ENCODE measurements at places on chromosomes 3 and 15.

DNA sequence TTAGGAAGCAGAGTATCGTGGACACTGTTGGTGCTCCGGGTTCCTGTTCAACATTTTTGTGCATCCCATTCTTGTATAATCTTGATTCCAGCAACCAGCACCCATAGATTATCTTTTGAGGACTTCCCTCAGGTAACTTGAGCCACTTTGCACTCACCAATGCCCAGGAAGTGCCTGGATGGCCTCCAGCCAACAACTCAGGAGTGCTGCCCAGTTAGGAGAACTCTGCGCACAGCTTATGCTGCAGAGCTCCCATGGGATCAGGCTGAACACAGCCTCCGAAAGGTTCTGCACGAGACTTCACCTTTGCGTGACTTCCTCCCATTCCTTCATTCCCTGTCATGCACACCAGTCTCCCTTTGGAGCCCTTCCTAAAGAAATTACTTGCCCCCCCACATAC is 64.3 kb upstream of the LRRN1 start:
- DNase-seq: no peak

GRCh38 chr15:38376081-38376480 is 77.8 kb upstream of the FAM98B start:
- no peak for DNase-seq

DNA sequence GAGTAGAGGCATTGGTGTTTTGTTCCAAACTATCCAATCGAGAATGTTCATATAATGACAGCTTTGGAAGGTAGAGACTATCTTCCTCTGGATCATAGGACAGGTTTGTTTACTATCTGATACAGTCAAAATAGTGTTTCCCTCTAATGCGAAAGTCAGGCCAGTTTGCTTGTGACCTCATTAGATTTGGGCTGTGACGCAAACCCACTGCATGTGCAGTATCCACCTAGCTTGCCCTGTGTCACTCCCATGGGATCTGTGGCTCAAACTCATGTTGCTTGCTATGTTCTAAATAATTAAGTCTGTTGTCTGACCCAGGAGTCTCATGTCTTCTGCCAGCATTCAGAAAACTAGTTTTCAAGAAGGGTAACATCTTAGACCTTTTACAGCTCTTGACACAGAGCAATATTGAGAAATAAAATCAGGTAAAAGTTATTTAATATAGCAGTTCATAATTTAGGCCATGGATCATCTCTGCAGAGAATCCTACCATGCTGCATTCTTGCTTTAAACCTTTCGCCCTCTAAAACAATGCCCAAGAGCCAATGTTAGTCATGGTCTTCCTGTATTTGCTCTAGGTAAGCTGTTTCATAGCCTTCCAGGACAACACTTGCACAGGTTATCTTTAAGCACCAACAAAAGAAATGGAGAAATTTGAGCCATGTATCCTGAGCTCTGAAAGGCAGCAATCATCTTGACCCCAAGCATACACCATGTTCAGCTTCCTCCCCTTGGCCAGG is 26.4 kb downstream of the NIT2 start:
- DNase-seq: no peak

GRCh38 chr3:58334013-58334321 is 1.3 kb downstream of the PXK start:
- DNase-seq: no peak

DNA sequence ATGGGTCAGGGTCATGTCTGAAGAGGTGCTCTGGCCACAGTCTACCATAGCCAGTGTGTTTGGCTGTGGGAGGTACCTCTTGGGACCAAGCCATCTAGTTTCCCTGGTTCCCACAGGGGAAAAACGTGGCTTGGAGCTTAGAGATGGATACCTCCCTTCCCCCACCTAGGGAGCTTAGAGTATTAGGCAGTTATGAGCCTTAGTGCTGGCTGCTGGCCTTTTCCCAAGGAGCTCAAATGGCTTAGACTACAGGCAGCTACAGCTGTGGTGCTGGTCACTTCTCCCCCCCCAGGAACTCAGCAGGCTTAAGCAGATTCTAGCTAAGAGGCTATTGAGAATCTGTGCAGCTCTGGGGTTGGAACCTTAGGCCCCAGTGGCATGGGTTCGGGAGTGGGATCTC is 591.2 kb downstream of the NSUN3 start:
- DNase-seq: no peak

- no peak for DNase-seq
Observed at GRCh38 chr15:39304201-39304841, 276.6 kb upstream of the THBS1 start.

GRCh38 chr3:125161607-125162219 is 50.8 kb downstream of the SLC12A8 start:
- DNase-seq: no peak

GRCh38 chr15:56207711-56208110 is 36.0 kb downstream of the RFX7 start:
- no peak for DNase-seq

- no peak for DNase-seq
Observed at GRCh38 chr3:151142929-151143328, 57.5 kb downstream of the MED12L start.

GRCh38 chr3:128145279-128145678 is 8.0 kb upstream of the EEFSEC start:
- DNase-seq: no peak

DNA sequence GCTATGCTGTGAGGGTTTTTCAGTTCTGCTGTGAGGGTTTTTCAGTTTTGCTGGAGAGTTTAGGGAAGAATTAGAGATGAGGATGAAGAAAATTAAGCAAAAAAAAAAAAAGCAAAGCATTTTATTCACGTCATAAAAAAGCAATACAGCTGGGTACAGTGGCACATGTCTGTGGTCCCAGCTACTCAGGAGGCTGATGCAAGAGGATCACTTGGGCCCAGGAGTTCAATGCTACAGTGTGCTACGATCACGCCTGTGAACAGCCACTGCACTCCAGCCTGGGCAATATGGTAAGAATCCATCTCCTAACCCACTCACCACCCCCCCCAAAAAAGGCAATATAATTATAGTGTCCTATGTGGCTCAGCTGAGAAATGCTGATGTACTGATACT is 162.7 kb downstream of the MAGI1 start:
- DNase-seq: no peak

- DNase-seq: no peak
Observed at GRCh38 chr3:72411126-72411525, 437.1 kb downstream of the SHQ1 start.

GRCh38 chr3:62201438-62202035 is 171.8 kb downstream of the FEZF2 start:
- no peak for DNase-seq

DNA sequence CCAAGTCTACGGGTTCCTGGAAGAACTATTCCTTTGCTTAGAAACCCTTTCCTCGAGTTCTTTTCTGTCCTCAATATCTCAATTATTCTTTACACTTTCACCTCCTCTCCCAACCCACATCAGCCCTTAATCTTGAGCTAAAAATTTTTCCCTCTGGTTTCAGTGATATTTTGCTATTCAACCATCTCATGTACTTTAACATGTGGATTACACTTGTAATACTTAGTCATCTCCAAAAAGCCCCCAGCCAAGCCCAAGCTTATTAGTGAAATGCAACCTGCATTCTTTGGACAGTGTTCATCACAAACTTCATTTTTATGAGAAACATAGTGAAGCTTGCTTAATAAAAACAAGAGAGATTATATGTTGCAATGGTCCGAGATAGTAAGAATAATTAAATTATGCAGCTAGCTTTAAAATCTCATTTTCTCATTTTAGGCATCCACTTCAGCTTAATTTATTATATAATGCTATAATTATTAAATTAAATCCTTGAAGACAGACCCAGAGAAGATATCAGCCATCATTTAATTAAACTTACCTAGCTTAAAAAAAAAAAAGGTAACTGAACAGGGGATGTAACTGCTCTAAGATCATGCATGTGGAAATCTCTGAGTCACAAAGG is 534.5 kb upstream of the TBL1XR1 start:
- no peak for DNase-seq

DNA sequence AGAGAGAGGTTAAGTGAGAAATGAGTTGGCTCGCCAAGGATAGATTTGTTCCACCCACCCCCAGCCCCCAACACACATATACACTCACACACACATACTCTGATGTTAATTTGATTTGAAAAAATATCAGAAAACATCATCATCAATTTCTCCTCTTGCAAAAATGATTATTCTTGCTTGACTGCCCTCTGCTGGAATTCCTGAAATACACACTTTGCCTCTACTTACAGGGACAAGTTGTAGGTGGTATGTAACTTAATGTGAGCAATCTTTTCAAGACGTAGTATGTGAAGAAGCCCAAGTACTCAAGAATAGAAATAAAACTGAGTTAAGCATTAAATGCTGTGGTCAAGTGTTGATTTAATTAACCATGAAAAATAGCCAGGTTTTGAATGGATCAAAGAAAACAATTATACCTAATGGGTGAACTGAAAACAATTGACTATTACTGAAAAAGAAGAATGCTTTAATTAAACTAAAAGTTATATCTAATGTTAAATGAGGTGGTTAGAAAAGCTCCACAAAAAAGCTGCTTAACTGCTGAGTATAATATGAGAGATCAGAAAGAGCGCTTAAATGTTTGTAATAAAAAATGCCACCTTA is 46.6 kb upstream of the MDFIC2 start:
- peak; percentile 16 for DNase-seq

DNA sequence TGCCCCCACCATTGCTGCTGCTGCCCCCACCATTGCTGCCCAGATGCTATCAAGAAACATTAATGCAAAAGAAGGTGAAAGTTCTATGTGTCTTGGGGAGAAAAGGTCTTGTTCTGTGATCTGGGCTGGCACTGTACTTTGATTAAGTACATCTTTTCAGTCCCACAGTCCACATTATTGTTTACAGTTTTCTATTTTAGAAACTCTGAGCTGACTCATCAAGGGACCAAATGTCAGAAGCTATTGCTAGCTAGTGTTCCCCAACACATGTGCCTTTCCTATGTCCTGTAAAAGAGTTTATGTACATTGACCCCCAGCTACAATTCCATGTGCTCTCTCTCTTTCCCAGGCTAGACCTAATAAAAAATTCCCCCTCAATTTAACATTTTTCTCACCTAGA is 264.7 kb upstream of the NECTIN3 start:
- DNase-seq: no peak

GRCh38 chr3:58586776-58587192 is 9.6 kb upstream of the FAM107A start:
- DNase-seq: no peak

GRCh38 chr3:197026481-197026866 is 3.1 kb downstream of the MELTF start:
- DNase-seq: no peak

DNA sequence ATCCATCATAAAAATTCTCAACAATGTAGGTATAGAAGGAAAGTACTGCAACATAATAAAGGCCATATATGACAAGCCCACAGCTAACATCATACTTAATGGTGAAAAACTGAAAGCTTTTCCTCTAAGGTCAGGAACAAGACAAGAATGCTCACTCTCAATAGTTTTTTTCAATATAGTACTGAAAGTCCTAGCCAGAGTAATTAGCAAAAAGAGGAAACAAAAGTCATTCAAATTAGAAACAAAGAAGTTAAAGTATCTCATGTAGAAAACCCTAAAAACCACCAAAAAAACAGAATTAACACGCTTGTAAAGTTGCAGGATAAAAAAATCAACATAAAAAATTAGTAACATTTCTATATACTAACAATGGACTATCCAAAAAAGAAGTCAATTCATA is 61.8 kb downstream of the MYH15 start:
- DNase-seq: no peak

- DNase-seq: no peak
Observed at GRCh38 chr3:14630404-14631100, 21.0 kb upstream of the CCDC174 start.

GRCh38 chr15:101455291-101456025 is 34.0 kb downstream of the PCSK6 start:
- DNase-seq: peak; percentile 47

- peak; percentile 38 for DNase-seq
Observed at GRCh38 chr15:45048794-45049631, 26.0 kb downstream of the SORD start.

DNA sequence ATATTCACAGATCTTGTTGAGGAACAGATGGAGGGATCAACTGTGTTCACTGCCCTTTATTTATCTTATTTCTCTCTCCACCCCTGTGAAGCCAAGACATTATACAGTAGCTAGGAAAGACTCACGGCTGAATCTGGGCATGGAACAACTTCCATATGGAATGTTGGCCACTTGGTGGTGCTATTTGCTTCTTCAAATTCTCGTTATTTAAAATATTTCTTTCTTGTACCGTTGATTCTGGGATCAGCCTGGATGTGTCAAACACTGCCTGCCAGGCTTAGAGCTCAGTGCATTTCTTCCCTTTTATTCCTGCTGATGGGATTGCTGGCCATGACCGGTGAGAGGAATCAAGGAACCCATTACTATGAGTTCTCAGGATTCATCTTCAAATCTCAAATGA is 17.5 kb upstream of the GASK1A start:
- DNase-seq: peak; percentile 55

GRCh38 chr15:25416693-25417092 is 22.1 kb downstream of the UBE3A start:
- no peak for DNase-seq

- peak; percentile 71 for DNase-seq
Observed at GRCh38 chr3:46378426-46378942, 7.7 kb downstream of the CCR5 start.

DNA sequence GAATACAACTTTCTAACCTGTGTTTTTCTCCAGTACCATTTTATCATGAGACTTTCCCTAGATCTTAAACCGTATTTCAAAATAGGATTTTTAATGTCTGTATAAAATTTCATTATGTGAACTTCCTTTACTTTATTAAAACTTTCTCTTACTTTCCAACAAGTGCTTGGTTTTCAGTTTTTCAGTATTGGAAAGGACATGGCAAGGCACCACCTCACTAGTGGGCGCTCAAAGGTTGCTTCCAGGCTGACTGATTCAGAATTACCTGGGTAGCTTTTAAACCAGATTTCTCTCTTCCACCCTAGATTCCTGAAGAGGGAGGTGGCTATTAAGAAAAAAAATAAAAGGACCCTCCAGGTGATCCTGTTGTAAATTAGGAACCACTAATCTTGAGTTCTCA is 236.6 kb downstream of the SOX2 start:
- no peak for DNase-seq

DNA sequence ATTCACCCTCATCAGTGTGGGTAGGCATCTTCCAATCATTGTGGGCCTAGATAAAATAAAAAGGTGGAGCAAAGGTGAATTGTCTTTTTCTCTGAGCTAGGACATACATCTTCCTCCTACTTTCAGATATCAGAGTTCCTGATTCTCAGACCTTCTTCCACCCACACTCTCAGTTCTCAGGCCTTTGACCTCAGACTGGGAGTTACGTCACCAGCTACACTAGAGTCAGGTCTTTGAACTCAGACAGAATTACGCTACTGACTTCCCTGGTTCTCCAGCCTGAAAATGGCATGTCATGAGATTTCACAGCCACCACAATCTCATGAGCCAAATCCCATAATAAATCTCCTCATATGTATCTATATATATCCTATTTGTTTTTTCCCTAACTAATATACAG is 39.0 kb downstream of the STRIT1 start:
- DNase-seq: no peak

DNA sequence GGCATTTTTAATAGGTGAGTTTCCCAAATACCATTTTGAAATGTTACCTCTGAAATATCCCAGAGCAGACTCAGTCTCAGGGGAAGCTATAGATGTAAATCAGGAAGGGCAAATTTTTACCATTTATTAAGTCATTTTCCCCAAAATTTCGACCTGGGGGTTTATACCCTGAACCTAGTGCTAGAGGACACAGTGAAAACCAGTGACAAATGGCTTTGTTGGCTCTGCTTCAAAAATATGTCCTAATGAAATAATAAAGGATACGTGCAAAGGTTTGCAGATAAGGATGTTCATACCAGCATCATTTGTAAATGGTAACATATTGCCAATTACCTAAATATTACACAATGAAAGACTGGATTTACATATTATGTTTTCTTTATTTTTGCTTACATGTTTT is 546.7 kb upstream of the ADAMTS9 start:
- no peak for DNase-seq
